ENCODE measurements at places on chromosomes 6 and 20.

GRCh38 chr6:167351656-167352345, 26.9 kb downstream of the TTLL2 start:
- DNase-seq: no peak

GRCh38 chr6:49052901-49053300, 410.2 kb downstream of the MMUT start:
- DNase-seq: no peak

- DNase-seq: no peak
Measured at GRCh38 chr20:32969356-32970114, 34.7 kb downstream of the SUN5 start.

DNA sequence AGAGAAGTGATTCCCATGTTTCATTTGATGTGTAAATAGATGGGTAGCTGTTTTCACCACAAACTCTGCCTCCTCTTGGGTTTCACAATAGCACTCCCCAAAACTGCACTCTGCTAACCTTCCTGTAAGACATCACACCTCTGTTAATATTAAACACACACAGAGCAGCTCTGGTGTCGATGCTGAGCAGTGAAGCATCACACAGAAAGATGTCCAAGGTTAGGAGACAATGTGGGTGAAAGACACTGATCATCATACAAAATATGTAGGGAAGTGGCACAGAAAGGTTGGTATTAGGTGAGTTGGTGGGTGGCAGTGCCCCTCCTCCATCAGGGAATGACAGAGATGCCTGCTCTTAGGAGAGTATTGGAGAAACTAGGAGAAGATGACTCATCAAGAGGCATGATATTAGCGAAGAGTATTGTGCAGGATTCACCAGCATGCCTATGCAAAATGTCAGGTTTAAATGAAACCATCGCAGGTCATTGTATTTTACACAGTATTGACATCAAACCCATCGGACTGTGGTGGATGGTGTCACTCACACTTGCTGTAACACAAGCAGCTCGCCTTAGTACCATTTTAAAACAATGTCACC, 199.7 kb downstream of the TBXT start:
- no peak for DNase-seq

DNA sequence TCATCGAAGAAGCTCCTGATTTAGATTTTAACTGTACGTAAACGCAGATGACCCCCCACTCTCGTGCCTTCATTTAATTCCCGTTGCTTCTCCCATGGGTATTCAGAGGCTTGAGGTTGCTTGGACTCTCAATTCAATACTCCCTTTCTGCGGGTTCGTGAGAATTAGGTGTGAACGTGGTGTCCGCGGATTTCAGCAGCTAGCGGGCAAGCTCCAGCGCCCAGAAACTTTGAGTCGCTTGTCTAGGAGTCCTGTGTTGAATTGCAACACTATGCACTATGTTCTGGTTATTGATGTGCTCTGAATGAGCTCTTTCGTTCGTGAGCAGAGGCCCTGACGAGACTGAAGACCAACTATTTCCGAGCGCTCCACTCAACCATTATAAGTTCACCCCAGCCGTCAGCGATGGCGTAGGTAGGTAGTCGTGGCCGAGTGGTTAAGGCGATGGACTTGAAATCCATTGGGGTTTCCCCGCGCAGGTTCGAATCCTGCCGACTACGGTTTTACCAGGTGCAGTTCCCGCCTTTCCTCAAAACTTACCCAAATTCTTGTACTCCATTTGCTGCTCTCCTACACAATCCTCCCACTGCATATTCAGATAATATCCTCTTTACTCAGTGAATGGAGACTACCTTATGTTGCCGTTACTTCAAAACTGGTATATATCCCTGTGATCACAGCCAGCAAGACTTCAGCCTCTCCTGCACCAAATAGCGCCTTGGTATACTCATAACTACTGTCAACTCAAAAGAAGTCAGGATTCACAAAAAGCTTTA, 72.6 kb upstream of the ZNF184 start:
- DNase-seq: no peak

DNA sequence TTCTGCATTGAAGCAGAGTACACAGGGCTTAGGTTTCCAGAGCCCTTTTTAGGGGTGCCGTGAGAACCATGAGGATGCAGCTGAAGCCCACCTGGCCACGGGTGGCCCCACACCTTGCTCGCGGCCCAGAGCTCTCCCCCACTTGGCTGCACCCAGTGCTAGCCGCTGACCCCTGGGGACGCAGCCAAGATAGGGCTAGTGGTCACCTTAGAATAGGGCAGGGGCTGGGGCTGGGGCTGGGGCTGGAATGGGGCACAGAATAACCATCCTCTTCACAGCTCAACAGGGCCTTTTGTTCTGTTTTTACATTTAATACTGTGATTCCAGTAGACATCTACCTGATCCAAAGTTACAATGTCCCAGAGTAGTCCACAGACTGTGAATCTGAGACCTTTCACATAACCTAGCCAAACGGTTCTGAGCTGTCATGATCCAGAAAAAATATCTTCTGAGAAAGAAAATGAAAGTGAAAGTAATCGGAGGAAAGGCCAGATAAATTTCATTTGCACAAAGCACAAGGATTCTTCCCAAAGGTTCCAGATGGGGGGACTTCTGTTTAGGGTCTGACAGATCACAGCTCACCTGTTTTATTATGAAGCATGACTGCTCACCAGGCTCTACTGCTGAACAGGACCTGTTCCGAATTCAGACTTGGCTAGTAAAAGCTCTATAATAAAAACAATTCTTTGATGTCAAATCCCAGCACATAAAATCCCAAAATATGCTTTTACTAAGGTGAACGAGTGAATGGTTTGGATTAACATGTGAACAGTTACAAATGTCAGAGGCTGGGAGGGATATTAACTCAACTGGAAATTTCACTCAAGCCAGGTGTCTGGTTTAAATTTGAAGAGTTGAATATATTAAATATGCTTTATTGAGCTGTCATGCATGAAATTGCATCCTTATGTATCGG, 401.9 kb downstream of the THBS2 start:
- DNase-seq: no peak

- DNase-seq: no peak
Measured at GRCh38 chr20:33837096-33837830, 26.1 kb downstream of the CHMP4B start.

GRCh38 chr6:2976571-2977085, 5.3 kb upstream of the SERPINB6 start:
- DNase-seq: no peak

DNA sequence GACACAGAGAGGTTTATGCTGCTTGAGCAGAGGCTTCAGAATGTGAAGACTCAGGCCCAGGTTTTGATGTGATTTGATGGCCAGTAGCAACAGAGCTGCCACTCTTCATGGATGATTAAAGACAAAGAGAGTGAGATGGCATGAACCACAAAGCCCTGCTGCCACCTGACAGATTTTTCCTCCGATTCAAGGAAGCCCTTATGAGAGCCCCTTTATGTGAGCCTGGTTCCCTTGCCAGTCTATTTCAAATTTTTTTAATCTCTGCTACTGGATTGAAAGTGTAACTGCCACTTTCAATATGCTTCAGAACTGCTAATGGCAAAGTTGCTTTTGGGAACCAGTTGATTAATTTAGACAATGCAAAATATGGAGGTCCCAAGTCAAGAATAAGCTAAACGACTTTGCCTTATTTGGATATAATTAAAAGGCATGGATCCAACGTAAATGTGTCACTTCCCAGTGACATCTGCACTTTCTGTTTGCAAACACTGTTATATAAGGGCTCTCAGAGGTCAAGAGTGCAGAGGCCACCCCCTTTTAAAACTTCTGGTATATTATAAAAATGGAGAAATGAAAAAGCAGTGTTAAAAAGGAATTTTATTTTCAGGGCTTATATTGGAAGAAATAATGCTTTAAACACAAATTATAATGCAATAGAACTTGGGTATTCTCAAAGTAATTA, 238.9 kb upstream of the FLRT3 start:
- no peak for DNase-seq

GRCh38 chr6:134295953-134296553, 21.9 kb downstream of the SGK1 start:
- DNase-seq: no peak

DNA sequence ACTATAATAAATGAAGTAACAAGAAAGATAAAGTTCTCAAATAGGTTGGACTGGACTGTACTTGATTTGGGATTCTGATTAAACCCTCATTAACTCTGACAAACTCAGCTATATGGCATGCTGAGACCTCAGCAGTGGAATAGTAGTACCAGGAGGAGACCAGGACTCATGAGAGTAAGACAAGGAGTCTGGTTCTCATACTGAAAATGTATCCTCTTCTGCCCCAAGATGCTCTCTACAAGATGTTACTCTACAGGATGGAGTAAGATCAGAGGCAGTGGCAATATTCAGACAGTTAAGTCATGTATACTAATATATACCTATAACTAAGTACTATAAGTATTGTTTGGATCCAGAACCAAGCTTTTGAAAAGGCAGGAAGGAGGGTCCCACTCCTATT, 31.9 kb upstream of the SYNCRIP start:
- DNase-seq: no peak

GRCh38 chr6:158629367-158630221, 14.9 kb downstream of the DYNLT1 start:
- no peak for DNase-seq

DNA sequence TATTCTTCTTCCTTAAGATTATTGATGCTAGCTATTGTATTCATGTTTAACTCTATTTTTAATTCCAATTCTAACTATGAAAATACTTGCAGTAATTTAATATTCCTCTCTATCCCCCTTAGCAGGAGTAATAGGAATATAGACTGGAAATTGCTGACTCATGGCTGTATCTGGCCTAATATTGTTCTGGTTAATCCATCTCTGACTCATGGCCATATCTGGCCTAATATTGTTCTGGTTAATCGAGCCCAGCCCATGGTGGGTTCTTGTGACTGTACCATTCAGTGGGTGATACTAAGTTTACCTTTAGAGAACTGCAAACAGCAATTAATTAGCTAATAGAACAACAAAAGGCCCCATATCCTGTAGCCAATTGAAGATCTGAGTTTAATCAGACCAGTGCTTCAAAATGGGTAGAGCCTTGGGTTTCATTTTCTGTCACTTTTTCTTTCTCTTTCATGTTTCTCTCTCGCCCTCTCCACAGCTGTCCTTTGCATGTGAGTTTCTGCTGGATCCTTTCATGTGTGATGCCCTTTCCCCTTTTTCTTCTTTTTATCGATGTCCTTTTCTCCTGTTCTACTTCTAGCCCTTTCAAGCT, 50.6 kb downstream of the SLC22A3 start:
- no peak for DNase-seq

DNA sequence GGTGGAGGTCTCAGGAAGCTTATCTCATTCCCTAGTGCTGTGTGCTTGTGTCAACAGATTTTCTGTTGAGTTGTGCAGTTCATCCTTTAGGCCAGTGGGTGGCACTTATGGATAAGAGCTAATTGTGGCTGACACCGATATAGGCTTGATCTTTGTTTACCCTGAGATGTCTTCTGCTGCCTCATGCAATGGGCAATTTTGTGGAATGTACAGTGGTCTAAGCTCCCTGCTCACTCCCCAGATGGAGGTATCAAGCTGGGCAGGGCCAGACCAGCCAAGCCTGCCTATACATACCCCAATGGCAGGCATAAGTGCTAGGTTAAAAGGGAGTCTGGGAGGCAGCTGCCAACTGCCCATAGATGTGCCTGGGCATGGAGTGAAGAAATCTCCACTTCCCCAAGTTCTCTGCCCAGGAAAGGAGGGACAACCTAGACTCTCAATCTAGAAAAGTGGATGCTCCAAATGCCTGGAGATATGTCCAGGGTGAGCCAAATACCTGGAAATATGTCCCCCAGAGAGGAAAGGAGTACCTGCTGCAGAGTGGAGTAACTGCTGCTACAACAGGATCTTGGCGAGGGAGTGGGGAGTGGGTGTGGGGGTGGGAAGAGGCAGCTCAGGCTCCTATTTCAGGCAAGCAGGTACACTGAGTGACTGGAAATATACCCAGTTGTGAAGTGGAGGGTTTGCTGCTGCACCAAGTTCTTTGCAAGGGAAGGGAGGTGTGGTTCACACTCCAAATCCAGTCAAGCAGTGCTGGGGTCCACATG, 53.2 kb upstream of the ARG1 start:
- peak; percentile 17 for DNase-seq

GRCh38 chr20:3011752-3012151, 31.7 kb upstream of the GNRH2 start:
- no peak for DNase-seq

DNA sequence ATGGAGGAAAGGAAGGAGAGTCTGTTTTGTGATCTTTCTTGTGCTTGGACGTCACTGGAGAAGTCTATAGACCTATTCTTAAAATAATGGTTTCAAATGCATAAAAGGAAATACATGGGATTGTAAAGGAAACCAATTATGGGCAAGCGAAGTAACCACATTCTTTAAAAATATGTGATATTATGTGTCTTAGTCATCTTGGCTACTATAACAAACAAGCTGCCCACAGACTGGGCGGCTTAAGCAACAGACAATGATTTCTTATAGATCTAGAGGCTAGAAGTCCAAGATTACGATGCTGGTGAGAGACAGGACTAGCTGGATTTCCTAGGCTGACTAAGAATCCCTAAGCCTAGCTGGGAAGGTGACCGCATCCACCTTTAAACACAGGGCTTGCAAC, 49.4 kb upstream of the CD83 start:
- DNase-seq: no peak

- no peak for DNase-seq
Measured at GRCh38 chr6:144585217-144585814, 300.2 kb downstream of the UTRN start.

DNA sequence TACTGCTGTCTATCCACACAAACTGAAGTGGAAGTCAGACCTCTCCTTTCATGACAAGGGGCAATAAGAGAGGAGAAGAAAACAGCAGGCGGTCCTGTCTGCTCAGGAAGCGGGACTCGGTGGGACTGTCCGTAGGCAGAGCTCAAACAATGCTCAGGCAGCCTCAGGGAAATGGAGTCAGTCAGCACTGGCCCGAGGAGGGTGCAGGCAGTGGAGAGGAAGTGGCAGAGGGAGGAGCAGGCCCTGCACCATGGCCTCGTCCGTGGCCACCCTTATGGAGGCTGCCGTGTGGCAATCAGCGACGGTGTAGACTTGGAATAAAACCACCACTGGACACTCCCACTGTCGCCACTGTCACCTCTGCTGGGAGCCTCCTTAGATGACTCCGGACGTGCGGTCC, 19.6 kb downstream of the FOXC1 start:
- DNase-seq: no peak

DNA sequence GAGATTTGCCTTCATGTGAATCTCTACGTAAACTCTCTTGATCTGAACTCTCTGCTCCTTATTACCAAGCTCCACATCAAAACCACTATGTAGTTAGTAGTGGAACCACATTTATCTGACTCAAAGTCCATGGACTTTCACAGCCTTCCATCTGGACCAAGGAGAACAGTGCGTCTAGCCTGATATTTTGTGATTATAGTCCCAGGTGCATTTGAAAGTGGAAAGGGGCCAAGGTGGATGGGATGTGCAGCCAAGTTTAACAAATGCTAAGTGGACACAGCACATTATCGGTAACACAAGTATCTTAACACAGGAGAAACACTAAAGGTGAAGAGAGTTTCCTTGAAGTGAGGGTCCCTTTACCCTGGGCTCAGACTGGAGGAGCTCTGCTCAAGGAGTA, 281.2 kb upstream of the SGK1 start:
- DNase-seq: no peak

GRCh38 chr20:48717095-48717672, 110.6 kb downstream of the PREX1 start:
- DNase-seq: no peak

GRCh38 chr20:965956-966355, 36.2 kb downstream of the RSPO4 start:
- DNase-seq: no peak
